Fibroblast of the aortic adventitia (primary cell): ENCODE measurements at places on chromosomes 6 and 20. TPM values are rescaled to one million over a fixed set of nuclear protein-coding genes. Genes with fewer than 3 reads are reported as not detected.

Gene ADGRF4
- 0.82 and 2.7 TPM in 2 replicates for total RNA-seq

Gene MARCKS
- total RNA-seq: 122 and 144 TPM in 2 replicates

Gene ID1
- total RNA-seq: 62.3 and 98.9 TPM in 2 replicates

Gene KCNQ5
- 2.6 and 9.4 TPM in 2 replicates for total RNA-seq

Gene DSN1
- 10.2 and 40.4 TPM in 2 replicates for total RNA-seq

Gene APOBEC2
- 0.16 TPM in 1 of 2 replicates, not detected in the other for total RNA-seq

Gene SYTL3
- total RNA-seq: 1.9 and 10.5 TPM in 2 replicates

Gene CRISP3
- not detected in 2 replicates for total RNA-seq

Gene EYA2
- 0.57 and 1.6 TPM in 2 replicates for total RNA-seq

Gene KHDC1
- 0.16 and 4.5 TPM in 2 replicates for total RNA-seq

Gene ADGRB3
- total RNA-seq: 0.33 and 1.4 TPM in 2 replicates

Gene PCSK2
- total RNA-seq: not detected in 2 replicates

Gene MRAP2
- total RNA-seq: 0.33 and 5.8 TPM in 2 replicates

Gene SLC17A3
- 1.1 TPM in 1 of 2 replicates, not detected in the other for total RNA-seq

Gene PRSS16
- not detected in 2 replicates for total RNA-seq

Gene HLA-DPB1
- 0.27 and 3.8 TPM in 2 replicates for total RNA-seq

Gene ISM1
- total RNA-seq: 1.1 TPM in 1 of 2 replicates, not detected in the other

Gene TULP1
- total RNA-seq: not detected in 2 replicates

Gene PGBD1
- 7.7 and 8.1 TPM in 2 replicates for total RNA-seq

Gene SPATS1
- not detected in 2 replicates for total RNA-seq

Gene CST5
- total RNA-seq: not detected in 2 replicates

Gene PPP1R10
- 32.1 and 39.1 TPM in 2 replicates for total RNA-seq

Gene GPLD1
- total RNA-seq: 0.27 and 0.41 TPM in 2 replicates

Gene RAMACL
- 2.4 and 2.5 TPM in 2 replicates for total RNA-seq

Gene KCNS1
- total RNA-seq: 0.18 TPM in 1 of 2 replicates, not detected in the other

Gene PNPLA1
- 0.09 TPM in 1 of 2 replicates, not detected in the other for total RNA-seq

Gene MYB
- 0.54 and 1.6 TPM in 2 replicates for total RNA-seq

Gene OXT
- not detected in 2 replicates for total RNA-seq

Gene OR2H1
- not detected in 2 replicates for total RNA-seq

Gene SLC26A8
- total RNA-seq: 0.18 TPM in 1 of 2 replicates, not detected in the other

Gene RUNX2
- total RNA-seq: 0.74 and 5.8 TPM in 2 replicates

Gene BPI
- total RNA-seq: 1.4 TPM in 1 of 2 replicates, not detected in the other

Gene DLK2
- total RNA-seq: 0.36 and 0.98 TPM in 2 replicates

Gene KCNK16
- not detected in 2 replicates for total RNA-seq

Gene KHDC1L
- total RNA-seq: not detected in 2 replicates

Gene ENPP4
- total RNA-seq: 0.99 and 6.1 TPM in 2 replicates

Gene MEI4
- not detected in 2 replicates for total RNA-seq

Gene CTCFL
- not detected in 2 replicates for total RNA-seq

Gene IL20RA
- total RNA-seq: 0.18 and 0.90 TPM in 2 replicates

Gene ARFGEF2
- 31.6 and 52.7 TPM in 2 replicates for total RNA-seq

Gene PKIB
- 0.57 and 3.1 TPM in 2 replicates for total RNA-seq

Gene DTNBP1
- total RNA-seq: 5.8 and 6.9 TPM in 2 replicates

Gene TRIM15
- total RNA-seq: not detected in 2 replicates

Gene LIME1
- total RNA-seq: 1.7 and 2.1 TPM in 2 replicates
